Foreskin keratinocyte (primary cell): ENCODE measurements at places on chromosomes 11 and 22. TPM values are rescaled to one million over a fixed set of nuclear protein-coding genes. Genes with fewer than 3 reads are reported as not detected.

Gene TTC9C
- 26.3 and 27.9 TPM in 2 replicates for total RNA-seq

Gene NXPE1
- total RNA-seq, result not detected in 2 replicates

Gene CCDC73
- total RNA-seq, result not detected in 2 replicates

Gene TMEM225
- total RNA-seq, result not detected in 2 replicates

Gene TYMP
- 46.6 and 56.6 TPM in 2 replicates for total RNA-seq

Gene ANO3
- total RNA-seq, result not detected in 2 replicates

Gene APOBEC3G
- total RNA-seq, result 2.5 and 3.6 TPM in 2 replicates

Gene OR51E1
- total RNA-seq, result not detected in 2 replicates

Gene LIN7C
- 42.6 and 46.6 TPM in 2 replicates for total RNA-seq

Gene SSTR3
- total RNA-seq, result not detected in 2 replicates

Gene TSPAN18
- 0.04 TPM in 1 of 2 replicates, not detected in the other for total RNA-seq

Gene NXPE4
- total RNA-seq, result not detected in 2 replicates
